ENCODE measurements at places on chromosomes 4 and X.

GRCh38 chr4:181684310-181684709, 558.9 kb upstream of the TENM3 start:
- DNase-seq = no peak

DNA sequence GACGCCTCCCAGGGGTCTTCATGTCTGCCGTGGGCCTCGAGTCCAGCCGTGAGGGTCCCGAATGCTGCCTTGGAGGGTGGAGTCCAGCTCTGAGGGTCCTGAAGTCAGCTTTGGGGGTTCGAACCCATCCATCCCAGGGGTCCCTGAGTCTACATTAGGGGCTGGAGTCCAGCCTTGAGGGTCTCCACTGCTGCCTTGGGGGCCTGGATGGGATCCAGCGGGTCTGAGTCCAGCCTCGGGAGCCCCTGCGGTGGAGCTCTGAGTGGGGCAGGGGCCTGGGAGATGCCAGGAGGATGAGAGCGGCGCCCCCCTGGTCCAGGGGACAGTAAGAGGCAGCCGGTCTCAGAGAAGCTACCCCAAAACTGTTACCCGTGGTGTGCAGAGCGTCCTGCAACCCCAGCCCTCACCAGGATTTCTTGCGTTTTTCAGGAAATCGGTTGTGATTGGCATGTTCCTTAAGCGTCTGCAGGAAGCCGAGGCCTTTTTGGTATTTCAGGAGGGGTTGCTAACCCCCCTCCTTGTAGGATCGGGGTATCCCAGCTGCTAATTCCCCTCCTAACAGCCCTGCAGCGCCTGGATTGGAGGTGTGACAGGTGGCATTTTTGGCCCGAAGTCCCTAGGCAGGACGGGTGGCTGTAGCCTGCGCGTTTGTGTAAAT, 1.7 kb upstream of the GTPBP6 start:
- DNase-seq = no peak

- DNase-seq = no peak
These were observed 18.0 kb downstream of the SPINK2 start for GRCh38 chr4:56803471-56803870.

GRCh38 chrX:102930990-102931756, 5.9 kb upstream of the RAB40AL start:
- DNase-seq = no peak

- no peak for DNase-seq
These were observed 1003.5 kb upstream of the LCORL start for GRCh38 chr4:19025031-19025430.

DNA sequence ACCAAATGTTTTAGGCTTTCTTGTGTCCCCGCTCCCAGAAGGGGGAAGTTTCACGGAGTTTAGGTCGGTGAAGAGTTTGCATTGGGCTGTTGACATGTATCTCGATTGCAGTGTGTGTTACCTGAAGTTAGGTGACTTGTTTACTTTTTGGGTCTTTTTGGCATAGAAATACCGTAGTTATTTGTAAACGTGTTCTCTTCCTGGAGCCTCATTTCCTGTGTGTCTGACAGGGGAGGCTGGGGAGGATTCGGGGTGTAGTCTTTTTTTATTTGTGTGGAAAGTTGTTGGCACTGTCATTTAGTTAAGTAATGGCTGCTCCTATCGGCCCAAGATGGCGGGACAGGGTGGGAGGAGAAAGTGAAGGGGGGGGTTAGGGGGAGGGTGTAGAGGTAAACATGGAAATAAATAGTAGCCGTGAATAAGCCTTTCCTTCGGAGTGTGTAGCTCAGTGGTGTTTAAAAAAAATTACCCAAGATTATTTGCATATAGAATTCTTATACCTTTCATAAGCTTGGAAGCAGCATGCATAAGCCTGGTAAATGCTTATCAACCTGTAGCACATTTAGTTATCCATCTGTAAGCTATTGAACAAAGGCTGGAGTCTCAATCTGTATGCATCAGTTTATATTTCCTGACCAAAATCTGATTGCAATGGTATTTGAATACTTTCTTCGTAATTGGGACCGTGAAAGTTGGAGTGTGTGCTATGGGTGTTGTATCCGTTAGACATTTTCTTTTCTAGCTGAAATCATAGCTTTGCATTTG, 1.6 kb downstream of the KDM6A start:
- DNase-seq = peak; percentile 40

DNA sequence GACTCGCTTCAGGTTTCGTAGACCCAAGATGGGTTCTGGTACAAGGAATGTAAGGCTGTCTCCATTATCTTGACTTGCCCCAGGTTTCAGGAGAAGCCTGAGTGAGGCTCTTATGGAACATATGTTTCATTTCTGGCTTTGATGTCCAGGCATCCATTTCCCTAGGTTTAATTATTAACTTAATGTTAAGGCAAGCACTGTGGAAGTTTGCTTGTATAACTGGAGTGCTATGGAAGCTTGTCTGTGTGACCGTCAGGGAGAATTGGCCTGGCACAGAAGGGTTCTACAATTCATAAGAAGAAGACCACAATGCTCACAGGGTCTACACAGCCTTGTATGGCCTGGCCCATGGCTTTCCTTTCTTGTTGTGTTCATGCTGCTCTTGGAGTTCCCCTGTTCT, 47.2 kb upstream of the PPP1R2C start:
- no peak for DNase-seq

DNA sequence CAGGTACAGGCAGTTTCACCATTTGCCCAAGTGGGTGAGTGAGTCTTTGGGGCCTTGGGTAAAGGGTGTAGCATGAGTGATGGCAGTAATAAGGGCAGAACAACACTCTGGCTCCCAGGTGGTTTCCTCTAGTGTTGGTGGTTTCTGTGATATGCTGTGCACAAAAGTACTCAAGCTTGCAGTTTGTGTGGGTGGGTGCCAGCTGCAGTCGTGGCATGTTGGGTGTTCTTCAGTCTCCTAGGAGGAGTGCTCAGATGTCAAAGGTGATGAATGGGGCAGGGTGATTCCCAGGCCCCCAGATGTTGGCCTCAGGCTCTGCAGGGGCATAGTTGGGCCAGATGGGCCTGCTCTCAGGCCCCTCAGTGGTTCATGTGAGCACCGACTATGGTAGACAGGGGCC, 166.1 kb upstream of the KLF8 start:
- no peak for DNase-seq

GRCh38 chr4:99103166-99103565, 14.6 kb upstream of the ADH5 start:
- no peak for DNase-seq

- DNase-seq = no peak
These were observed 65.6 kb upstream of the BMP2K start for GRCh38 chr4:78710536-78710935.

GRCh38 chr4:124478470-124478869, 234.1 kb downstream of the ANKRD50 start:
- no peak for DNase-seq

DNA sequence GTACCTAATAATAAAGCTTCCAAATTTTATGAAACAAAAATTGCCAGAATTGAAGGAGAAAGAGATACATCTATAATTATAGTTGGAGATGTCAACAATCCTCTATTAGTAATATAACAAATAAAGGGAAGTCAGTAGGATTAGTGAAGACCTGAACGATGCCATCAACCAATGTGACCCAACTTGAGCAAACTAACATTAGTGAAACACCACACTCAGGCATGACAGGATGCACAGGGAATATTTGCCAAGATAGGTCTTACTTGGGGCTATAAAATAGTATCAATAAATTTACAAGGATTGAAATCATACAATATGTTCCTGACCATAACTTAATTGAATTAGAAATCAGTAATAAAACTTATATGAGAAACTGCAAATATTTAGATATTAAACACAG, 12.0 kb downstream of the SPON2 start:
- no peak for DNase-seq

GRCh38 chrX:112889400-112889799, 48.8 kb upstream of the AMOT start:
- no peak for DNase-seq

DNA sequence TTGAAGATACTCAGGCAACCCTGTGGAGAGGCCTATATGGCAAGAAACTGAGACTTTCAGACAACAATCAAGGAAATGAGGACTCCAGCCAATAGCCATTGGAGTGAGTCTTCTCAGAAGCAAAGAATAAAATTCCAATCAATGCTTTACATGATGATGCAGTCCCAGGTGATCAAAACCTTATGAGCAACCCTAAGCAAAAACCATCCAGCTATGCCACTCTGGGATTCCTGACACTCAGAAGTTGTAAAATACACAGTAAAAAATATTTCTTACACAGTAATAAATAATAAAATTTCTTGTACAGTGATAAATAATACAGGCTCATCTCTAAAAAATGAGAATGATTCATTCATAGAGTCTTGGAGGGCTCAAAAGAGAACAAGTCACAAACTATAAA, 150.6 kb downstream of the IL15 start:
- no peak for DNase-seq

- DNase-seq = no peak
These were observed 30.7 kb downstream of the TSPAN5 start for GRCh38 chr4:98627531-98628257.

DNA sequence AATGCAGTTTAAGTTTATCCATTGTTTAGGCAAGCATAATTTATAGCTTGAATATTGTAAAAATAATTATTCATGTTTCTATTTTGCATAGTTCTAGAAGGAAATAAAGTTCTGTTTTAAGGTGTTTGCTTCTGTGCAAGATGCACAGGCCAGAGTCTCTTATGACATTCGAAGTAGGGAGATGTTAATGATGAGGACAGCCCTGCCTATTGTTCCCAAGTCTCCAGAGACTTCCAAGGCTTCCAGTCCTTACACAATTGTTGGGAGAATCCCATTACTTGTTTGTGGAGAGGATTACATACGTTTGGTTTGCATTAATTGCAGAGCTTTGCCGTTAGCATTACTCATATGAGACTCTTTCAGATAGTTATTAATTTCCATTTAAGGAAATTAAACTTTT, 96.2 kb upstream of the ANK2 start:
- no peak for DNase-seq

DNA sequence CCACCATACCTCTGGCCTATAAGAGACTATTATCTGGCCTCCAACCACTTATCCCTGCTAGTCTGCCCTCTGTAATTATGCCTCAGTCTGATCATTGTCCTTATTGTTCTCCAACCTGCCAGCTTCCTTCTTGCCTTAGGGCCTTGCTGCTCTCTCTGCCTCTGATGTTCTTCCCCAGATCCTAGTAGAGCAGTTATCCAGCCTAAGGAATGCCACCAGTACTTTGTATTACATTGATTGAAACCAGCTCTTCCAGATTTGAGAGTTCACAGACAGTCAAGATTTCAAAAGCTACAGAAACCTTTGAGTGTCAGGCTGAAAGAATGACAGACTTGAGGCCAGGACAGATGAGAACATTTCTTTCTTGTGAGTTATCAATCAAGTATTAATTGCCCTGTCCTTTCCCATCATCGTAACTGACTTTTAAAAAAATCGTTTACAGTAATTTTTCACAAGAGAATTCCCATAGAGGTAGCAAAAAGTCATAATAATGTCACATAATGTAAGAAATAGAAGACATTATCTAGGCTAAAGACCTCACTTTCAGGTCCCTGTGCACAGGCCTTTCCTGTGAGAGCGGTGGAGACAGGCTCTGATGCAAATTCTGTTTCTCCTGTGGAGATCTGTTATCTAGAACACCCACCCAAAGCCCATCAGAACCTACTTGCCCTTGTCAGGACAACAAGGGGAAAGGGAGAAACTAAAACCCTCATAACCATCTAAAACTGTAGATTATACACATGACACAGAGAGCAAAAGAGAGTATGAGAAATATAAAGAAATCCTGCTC, 64.1 kb upstream of the GUCY1A1 start:
- DNase-seq = no peak

DNA sequence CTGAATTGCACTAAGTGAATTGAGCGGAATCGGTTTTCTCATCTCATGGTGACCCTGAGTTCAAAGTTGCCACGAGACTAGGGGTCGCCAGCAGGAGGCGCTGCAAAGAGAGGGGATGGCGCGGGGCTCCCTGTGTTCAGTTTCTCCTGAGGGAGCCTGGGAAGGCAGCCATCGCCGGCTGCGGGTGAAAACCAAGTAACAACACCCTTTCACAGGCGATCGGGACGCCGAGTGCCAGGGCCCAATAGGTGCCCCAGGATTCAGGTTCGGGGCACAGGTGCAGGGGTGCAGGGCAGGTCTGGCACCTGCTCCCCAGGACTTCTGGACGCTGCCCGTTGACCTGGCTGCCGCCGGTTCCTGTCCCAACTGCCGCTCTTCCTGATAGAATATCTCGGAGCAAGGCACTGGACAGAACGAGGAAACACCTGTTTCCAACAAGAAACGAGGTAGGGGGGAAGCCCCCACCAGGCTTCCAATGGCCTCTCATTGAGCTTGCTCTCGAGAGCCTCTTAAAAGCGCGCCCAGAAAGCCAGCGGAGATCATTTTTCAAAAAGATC, 1.1 kb upstream of the FGF16 start:
- no peak for DNase-seq

DNA sequence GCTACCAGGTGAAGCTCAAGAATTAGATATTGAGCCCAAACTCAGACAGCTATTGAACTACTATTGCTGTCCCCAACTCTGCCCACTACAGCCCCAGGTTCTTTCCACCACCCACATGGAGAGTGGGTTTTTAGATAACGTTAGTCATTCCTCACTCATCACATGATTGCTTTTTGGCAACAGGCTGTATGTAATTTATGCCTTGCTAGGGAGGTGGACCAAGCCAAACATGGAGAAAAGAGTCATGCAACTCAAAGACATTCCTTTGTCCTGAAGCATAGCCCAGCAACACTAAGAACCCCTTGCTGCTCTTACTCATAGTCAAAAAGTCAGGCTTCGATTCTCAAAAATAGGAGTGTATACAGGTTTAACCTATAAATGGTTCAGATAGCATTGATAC, 275.9 kb upstream of the VCX3A start:
- DNase-seq = no peak

- no peak for DNase-seq
These were observed 24.3 kb downstream of the ZBTB33 start for GRCh38 chrX:120274958-120275357.

DNA sequence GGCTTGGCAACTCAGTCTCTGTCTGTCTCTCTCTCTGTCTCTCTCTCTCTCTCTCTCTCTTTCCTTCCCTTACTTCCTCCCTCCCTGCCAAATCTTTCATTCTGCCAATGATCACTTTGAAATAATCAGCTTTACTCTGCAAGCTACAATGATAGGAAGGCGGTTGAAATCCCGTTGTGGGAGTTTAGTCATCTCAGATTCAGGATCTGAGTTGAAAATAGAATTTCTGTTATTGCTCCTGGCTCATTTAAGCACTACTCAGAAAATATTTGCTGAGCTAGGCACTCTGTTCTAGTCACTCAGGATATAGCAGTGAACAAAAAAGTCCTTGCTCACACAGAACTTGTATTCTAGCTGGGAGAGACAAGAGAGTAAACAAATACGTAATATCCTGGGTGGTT, 56.3 kb upstream of the DCTD start:
- DNase-seq = no peak

DNA sequence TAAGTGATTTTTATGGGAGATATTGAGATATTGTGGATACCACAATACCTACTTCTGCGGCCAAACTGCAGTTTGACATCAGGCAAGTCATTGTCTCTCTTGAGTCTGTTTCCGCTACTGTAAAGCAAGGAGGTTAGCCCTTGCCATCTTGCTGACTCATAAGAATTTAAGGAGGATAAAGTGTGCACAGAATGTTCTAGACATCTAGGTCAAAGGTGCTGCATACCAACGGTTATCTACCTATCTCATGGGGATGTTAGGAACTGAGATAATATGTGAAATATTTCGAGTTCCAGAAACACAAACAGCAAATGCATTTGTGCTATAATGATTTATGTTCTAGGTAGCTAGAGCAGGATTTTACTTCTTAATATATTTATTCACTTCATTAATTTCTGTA, 211.5 kb upstream of the NR3C2 start:
- DNase-seq = no peak

Measured in T-helper 22 cell (primary cell).